ENCODE measurements at places on chromosomes 7 and 10.

DNA sequence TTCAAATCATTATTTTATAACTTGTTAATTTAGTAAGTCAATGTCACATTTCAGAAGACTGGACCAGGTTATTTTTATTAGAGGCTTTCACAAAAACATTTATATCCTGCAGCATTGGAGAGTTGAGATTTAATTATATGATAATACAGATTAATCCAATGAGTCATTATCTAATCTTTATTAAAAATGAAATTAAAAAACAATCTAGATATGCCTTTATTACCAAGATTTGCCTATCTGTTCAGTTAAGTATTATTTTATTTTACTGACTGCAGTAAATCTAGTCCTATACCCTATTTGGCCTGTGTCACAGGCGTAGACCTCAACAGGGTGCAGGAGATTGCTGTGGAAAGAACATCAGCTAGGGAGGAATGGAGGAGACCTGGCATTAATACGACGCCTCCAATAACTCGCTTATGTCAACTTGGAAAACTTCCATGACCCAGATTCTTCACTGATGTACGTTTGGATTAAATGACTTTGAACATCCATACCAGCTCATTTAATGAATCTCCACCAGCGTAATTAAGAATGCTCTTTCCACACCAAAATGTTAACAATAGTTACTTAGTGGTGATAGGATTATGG is 18.2 kb downstream of the PAXIP1 start:
- DNase-seq = no peak

DNA sequence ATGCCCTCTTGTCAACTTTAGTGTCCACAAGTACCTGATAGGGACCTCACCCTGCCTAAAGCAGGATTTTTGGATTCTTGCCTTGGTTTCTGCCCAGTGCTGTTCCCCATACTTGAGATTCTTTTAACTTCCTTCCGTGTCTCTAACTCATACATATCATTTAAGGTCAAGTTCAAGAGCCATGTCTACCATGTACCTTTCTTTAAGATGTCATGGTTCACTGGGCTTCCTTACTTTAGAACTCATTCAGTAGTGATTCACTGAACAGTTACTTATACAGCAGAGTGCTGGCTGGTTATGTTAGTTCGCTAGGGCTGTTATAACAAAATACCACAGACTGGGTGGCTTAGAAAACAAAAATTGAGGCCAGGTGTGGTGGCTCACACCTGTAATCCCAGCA is 5.0 kb upstream of the CFAP58 start:
- DNase-seq = no peak

DNA sequence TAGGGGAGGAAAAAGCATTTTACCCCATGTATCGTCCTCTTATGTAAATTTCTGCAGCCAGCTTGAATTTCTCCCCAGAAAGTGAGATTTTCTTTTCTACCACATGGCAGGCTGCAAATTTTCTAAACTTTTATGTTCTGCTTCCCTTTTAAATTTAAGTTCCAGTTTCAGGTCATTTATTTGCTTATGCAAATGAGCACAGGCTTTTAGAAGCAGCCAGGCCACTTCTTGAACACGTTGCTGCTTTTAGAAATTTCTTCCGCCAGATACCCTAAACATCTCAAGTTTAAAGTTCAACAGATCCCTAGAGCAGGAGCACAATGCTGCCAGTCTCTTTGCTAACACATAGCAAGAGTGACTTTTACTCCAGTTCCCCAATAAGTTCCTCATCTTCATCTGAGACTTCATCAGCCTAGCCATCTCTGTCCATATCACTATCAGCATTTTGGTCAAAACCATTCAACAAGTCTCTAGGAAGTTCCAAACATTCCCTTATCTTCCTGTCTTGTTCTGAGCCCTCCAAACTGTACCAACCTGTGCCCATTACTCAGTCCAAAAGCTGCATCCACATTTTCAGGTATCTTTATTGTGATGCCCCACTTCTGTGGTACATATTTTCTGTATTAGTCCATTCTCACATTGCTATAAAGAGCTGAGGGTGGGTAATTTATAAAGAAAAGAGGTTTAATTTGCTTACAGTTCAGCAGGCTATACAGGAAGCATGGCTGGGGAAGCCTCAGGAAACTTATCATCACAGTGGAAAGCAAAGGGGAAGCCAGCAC is 16.3 kb downstream of the EZH2 start:
- no peak for DNase-seq

GRCh38 chr7:129947701-129948100 is 5.1 kb downstream of the UBE2H start:
- no peak for DNase-seq

GRCh38 chr7:14687777-14688176 is 214.8 kb downstream of the DGKB start:
- DNase-seq = peak; percentile 24

GRCh38 chr10:29005988-29006387 is 282.9 kb upstream of the LYZL1 start:
- no peak for DNase-seq

DNA sequence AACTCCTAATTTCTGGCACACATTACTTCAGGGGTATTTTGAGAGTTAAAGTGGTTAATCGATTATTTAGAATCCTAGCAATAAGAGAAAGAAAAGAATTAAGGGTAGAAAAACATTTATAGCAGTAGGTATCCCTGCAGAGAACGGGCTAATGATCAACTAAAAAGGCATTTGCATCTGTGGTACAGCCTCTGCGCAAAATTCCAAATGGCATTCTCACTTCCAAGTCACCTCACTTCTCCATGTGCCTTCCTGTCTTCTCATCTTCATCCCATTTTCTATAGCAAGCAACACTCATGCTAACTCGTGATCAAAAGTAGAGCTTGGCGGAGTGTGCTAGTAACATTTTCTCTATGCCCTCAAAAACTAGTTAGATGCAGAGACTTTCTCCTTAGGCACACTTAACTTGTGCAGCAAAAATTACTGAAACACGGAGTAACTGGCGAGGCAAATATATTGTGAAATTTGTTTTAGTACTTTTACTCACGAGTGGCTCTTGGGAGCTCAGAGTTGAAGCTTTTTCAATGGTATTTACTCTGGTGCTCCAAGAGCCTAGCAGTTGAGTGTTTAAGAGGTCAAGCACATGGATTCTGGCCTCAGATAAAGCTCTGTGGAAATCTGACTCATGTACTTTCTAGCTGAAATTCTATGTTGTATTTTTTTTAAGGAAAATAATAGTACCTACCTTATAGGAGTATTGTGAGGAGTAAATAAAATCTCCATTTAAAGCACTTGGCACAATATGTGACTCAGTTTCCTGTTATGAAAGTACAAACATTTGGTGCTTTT is 65.1 kb downstream of the MET start:
- no peak for DNase-seq

GRCh38 chr7:131509781-131510180 is 46.6 kb downstream of the PODXL start:
- DNase-seq = no peak

DNA sequence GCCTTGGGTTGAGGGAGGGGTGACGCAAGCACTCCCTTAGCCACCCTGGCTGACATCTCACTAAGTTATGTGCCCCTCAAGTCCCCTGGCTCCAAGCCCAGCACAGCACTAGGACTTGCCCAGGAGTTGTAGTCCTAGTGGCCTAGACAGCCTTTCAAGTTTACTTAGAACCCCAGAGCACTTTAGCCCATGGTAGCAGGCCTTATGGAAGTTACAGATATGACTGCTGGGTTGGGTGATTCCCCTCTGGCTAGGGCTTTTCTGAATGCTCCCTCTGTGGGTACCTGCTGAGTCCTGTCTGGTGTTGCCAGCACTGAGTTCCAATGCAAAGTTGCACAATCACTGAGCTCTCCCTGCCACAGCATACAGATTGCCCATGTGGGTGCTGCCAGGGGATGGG is 83.2 kb downstream of the AHCYL2 start:
- DNase-seq = no peak

DNA sequence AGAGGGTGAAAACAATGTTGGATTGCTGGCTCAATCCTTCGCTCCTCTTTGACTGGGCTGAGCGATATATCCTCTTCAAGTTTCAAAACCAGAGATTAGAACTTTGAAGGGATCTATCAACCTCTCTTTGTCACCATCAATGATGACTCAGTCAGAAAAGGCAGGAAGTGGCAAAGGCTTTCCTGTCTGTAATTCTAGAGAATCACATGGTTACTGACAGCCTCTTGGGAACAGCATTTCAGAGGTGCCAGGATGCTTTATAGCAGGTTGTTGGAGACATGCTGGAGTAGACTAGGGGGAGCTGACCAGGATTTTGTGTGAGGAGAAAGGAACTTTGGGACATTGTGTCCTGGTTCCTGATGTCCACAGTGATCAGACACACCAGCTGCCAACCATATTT is 81.3 kb downstream of the PRKCQ start:
- DNase-seq = peak; percentile 17

DNA sequence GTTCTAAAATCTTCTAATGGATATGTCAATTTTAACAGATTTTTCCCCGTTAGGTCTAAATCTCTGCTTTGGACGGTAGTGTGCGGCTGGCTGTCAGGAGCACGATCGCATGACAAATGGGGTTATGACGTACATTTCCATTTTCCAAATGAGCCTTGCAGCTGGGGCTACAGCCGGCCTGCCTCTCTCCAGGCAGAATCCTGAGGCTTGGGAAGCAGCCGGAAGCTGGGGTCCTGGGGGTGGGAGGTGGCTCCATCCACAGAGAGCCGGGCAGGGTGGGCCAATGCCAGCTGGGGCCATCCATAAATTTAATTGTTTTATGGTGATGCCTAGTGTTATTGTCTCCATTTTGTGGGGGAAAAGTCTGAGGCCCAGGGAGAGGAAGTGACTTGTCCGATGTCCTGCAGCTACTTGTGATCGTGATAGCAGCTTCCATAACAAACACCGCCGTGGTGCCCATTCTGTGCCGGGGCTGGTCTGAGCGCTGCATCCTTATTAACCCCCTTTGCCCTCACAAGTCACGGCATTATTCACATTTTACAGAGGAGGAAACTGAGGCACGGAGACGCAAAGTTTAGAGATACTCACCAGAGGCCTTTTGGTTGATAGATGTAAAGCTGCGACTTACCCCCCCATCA is 53.0 kb upstream of the EBF3 start:
- no peak for DNase-seq

DNA sequence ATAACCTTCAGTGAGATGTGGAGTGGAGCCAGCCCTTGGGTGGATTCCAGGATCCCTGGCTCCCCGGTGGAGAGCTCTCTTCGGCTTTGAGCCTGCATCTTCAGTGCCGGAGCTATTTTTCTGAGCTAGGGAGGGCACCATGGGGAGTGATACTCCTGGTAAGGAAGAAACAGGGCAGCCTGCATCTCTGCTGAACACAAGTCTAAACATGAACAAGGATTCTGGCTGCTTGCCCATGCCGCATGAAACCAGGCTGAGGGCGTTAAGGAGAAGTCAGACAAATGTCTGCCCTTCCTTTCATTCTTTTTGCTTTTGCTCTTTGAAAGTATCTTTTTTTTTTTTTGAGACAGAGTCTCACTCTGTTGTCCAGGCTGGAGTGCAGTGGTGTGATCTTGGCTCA is 60.4 kb downstream of the EVX1 start:
- no peak for DNase-seq

GRCh38 chr7:51010534-51010933 is 227.8 kb upstream of the GRB10 start:
- no peak for DNase-seq

DNA sequence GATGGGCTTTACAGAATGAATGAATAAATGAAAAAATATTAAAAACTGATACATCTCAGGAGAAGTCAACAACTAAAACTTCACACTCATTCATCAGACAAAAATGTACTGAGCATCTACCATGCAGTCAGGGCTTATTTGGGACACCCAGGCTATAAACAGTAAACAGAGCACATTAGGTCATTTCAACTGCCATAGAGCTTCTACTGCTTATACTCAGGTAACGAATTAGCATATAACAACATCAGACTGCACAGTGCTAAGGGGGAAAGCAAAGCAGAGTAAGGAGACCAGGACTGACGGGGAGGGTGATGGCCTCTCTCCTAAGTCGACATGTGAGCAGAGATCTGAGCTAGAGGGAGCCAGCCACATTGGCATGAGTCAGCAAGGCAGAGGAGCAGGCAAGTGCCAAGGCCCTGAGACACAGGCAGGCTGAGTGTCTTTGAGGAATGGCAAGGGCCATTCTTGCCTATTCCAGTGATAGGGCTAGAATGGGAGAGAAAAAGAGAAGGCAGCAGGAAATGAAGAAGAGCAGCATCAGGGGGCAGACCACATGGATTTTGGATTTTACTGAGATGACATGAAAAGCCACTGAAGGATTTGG is 528.9 kb downstream of the PARD3 start:
- no peak for DNase-seq

GRCh38 chr10:86048973-86049372 is 317.6 kb downstream of the GRID1 start:
- DNase-seq = no peak

- DNase-seq = no peak
Measured at GRCh38 chr7:30813466-30813865, 42.2 kb downstream of the MINDY4 start.

DNA sequence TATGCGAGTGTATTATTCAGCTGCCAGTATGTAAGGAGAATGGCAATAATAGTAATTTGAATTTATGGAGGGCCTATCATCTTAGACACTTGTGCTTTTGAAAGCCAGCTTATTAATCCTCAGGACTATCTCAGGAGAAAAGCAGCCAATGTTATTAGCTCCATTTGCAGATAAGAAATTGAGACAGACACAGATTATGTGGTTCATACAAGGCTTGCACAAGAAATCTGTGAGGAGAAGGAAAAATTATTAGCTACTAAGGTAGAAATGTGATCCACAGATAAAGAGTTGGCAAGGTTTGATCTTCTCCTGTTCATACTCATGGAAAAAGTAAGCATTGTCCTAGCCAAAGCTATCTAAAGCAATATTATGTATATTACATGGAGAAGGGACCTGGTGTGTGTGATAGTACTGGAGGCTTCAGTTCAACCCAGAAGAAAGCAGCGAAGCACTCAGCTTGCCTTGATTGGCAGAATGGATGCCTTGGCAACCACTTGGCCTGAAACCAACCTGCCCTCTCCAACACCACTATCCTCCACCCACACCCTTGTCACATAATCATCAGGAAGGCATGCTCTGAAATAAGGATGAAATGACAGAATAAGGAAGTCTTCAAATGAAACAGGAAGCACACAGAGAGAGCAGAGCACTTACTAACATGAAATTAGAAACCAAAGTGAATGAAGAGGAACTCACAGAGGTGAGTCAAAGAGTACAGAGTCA is 18.0 kb downstream of the MACC1 start:
- peak; percentile 89 for DNase-seq

DNA sequence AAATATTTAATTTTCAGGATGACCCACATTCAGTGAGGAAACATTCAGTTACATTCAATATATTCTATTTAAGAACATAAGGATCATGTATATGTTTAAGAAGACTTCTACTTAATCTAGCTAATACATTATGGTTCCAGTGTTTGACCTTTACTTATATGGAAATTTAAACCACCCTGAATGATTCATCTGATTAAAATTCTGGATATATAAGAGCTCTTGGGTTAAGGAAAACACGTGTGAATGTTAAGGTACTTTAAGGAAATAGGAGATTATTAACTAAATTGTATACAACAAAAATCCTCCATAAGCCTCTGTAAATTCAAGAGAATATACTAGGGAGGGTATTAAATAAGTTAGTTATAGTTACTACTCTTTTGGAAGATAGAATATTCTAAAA is 40.9 kb downstream of the HDAC9 start:
- no peak for DNase-seq
